ENCODE measurements at places on chromosomes 2 and 18.

GRCh38 chr2:15043336-15044058, 411.0 kb downstream of the LRATD1 start:
- no peak for DNase-seq

DNA sequence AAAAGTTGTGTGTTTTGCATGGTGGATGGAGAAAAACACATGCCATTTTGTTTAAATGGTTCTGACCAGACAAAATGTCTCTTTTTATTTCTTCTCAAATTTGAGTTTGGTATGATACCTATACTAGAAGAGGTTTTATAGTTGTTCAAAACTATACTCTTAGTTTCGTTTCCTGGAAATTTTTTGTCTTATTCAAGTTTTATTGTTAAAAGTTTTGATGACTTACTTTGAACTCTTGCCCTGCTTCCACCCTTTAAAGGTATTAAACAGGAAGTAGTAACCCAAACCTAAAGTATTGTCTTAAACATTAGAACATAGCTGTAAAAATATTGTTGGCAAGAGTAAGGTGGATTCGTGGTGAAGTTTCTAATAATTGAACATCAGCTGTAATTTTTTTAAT, 98.2 kb downstream of the BABAM2 start:
- no peak for DNase-seq

DNA sequence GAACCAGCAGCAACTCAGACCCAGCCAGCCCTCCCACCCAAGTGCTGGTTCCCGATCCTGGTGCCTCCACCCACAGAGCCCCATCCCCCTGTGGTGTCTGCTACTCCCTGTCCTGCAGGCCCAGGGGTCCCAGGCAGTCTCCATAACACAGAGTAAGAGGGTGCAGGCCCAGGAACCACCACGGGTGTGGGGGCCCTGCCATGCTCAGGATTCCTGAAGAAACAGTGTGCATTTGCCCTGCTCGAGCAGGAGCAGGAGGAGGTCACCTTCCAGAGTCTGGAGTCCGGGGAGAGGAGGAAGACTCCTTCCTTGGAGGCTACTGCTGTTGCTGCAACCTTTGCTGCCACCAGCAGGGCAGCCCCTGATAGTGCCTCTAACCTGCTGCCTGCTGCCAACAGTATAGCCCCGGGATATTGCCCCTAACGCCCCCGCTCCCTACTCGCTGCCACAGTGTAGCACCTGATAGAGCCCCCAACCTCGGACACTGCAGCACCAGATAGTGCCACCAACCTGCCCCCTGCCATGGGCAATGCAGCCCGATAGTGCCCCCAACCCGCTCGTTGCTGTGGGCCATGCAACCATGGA, 46.8 kb upstream of the ANKRD62 start:
- no peak for DNase-seq

- DNase-seq: no peak
Observed at GRCh38 chr2:4827836-4828235, 864.3 kb upstream of the SOX11 start.

GRCh38 chr2:74020702-74021406, 36.1 kb downstream of the TET3 start:
- no peak for DNase-seq

DNA sequence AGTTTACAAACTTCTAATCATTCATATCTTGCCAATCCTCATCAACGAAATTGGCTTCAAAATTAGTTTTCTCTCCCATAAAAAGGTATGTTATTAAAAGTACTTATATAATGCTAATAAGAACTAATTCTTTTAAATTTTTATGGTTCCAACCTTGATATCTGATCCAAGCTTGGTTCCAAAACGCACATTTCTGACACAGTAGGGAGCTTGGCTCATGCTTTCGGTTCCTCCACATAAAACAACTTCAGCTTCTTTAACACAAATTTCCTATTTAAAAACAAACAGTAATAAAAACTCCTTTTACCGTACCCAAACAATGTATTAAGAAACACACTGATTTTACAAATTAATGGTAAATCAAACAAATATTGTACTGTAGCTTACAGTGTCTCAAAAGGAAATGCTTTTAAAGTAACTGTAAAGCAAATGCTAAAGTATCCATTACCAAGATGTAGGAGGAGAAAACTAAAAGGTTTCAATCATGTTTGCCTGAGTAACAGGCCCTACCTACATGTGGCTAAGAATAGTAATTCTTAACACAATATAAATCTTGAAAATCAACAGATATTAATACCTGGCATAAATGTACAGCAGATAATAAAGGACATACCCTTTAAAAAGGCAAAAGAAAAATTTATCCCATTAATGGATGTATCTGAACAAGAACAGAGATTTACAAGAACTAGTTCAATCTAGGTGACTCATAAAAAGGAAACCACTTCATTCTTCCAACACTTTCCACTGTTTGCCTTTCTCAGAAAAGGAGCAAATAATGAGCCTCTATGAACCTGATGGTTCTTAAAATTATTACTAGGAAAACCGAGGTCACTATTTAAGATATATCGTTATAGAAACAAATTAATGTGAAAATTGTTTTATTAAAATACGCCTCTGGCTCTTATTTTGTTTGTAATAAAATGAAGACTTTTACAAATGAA, 17.5 kb downstream of the ACAA2 start:
- DNase-seq: no peak

GRCh38 chr2:25590921-25591505, 82.4 kb downstream of the DTNB start:
- no peak for DNase-seq

- DNase-seq: no peak
Observed at GRCh38 chr2:135615404-135615803, 84.1 kb downstream of the R3HDM1 start.

- no peak for DNase-seq
Observed at GRCh38 chr2:242047963-242048362, 178.4 kb downstream of the RTP5 start.

DNA sequence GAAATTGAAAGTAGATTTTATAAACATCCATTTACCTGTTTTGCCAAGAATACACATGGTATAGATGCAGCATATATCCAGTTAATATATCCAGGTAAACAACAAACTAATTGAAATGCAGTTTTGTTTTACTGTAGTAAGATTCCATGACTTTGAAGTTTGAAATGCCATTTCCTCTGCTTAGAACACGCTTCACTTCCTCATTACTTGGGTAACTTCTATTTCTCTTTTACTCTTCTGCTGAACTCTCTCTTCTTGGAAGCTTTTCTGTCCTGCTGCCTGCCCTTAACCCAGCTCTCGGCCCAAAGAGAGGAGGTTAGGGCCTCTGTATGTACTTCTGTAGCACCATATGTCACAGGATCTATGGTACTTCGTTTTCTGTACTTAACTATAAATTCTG, 14.1 kb upstream of the IL1RL2 start:
- no peak for DNase-seq

DNA sequence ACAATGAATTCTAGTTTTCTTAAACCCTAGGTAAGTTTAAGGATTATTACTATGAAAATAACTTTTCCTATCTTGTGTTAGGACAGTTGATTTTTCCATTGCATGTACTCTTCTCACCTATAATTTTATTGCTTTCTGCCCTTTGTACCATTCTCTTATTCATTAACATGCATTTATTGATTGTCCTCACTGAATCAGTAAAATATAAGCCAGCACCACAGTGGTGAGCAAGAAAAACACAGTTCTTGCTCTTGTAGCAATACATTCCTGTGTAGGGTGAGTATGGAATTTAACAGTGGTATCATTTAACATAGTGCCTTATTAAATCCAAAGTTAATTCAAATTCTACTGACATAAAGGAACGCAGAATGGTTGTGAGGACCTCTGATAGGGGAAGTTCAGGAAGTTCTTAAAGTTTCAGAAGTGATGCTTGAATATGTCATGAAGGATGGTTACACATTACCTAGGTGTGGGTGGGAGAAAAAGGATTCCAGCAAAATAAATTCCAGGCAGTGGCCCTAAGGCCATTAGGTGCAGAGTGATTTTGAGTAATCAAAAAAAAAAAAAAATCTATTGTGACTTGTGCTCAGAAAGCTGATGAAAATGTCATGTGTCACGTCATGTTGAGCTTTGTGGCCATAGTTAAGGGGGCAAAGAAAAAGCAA, 104.7 kb upstream of the DSEL start:
- DNase-seq: no peak

DNA sequence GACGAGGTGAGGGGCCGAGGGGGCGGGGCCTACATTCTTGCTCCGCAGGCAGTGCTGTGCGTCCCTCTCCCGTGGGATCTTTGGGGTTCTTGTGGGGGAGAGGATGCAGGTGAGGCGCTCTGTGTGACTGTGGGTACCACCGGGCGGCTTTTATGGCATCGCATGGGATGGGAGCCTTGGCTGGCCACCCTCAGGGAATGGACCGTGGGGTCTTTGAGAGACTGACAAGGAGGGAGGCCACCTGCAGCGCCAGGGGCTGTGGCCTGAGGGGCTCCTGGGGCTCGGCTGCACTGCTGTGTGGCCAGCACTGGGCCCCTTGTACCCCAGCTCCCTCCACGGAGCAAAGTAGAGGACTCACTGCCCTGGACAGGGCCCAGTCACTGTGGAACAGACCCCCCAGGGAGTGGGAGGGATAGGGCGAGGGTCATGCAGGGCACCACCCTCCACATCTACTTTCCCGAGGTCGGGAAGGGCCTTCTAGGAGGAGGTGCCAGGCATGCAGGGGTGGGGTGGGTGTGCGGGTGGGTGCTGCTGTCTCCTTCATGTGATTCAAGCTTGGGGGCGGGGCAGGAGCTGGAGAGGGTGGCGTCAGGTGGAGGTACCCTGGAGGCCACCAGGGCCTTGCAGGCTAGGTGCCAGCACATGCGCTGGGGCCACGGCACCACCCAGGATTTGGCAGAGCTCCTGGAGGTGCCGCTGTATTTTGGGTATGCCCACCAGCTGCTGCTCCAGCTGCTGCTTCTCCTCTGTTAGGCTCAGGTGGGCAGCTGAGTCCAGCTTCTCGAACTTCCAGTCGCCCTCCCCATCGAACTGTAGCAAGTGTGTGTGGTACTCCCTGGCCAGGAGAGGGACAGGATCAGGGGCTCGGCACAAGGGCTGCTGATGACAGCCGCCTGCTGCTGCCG, 1072.4 kb downstream of the RPIA start:
- DNase-seq: no peak

DNA sequence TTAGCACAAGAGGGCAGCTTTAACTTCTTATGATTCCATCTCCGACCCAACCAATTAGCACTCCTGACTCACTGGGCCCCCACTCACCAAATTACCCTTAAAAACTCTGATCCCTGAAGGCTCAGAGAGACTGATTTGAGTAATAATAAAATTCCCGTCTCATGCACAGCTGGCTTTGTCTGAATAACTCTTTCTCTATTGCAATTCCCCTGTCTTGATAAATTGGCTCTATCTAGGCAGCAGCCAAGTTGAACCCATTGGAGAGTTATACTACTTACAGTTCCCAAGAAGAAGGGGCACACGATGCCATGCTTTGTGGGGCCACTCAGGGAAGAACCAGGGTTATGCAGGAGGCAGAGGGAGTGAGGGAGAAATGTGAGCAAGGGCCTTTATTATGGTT, 632.8 kb downstream of the TSN start:
- no peak for DNase-seq

DNA sequence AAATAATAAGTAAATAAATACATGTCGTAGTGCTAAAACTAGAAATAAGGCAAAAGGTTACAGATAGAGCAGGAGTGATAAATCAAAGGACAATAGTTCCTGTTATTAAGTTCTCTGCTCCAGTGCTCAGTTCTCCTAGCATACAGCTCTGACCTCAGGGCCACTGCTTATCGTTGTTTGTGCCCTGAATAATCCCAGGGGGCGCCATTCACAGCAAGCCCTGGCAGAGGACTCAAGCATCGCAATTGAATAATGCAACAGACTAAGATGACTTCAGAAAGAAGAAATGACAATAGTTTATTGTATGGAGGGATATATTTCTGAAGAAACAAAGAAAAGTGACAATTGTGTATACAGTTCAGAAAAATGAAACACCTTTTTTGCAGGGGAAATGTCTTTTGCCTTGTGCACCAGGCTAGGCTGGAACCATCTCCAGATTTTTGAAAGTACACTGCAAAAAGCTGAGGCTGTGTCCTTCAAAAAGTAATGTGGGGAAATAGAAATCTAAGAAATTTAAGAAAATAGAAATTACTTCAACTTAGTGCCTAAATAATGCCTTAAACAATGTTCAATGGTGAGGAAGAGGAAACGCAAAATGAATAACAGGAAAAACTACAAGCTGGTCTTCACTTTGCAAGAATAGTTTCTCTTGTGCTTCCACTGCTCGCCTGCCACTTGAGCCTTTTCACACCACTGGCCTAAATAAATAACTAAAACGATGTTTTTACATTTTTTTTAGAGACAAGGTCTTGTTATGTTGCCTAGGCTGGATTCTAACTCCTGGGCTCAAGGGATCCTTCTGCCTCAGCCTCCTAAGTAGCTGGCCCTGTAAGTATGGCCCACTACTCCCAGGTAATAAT, 19.0 kb upstream of the CCNYL1 start:
- peak; percentile 18 for DNase-seq

GRCh38 chr2:40224318-40224717, 227.6 kb downstream of the SLC8A1 start:
- no peak for DNase-seq

- DNase-seq: no peak
Observed at GRCh38 chr2:10220045-10220901, 82.4 kb upstream of the HPCAL1 start.
